ENCODE measurements at places on chromosomes 4 and X. TPM values are rescaled to one million over a fixed set of nuclear protein-coding genes. Genes with fewer than 3 reads are reported as not detected.

H2BW2 gene
- total RNA-seq = not detected

CCNQ gene
- total RNA-seq = 19.7 TPM

HS6ST2 gene
- total RNA-seq = not detected

EFHC2 gene
- total RNA-seq = 0.64 TPM

CFAP47 gene
- total RNA-seq = not detected

BGN gene
- total RNA-seq = not detected

PDZD4 gene
- 0.80 TPM for total RNA-seq

GDI1 gene
- 138 TPM for total RNA-seq

TMPRSS11D gene
- total RNA-seq = not detected

SH2D1A gene
- 45.8 TPM for total RNA-seq

NEUROG2 gene
- not detected for total RNA-seq

SAP30 gene
- total RNA-seq = 16.4 TPM

HTRA3 gene
- not detected for total RNA-seq

STS gene
- total RNA-seq = 1.1 TPM

GRCh38 chr4:37595875-37596680, 90.1 kb downstream of the RELL1 start:
- no peak for DNase-seq

GRCh38 chr4:6529021-6529420, 46.0 kb upstream of the MAN2B2 start:
- DNase-seq = no peak

DNA sequence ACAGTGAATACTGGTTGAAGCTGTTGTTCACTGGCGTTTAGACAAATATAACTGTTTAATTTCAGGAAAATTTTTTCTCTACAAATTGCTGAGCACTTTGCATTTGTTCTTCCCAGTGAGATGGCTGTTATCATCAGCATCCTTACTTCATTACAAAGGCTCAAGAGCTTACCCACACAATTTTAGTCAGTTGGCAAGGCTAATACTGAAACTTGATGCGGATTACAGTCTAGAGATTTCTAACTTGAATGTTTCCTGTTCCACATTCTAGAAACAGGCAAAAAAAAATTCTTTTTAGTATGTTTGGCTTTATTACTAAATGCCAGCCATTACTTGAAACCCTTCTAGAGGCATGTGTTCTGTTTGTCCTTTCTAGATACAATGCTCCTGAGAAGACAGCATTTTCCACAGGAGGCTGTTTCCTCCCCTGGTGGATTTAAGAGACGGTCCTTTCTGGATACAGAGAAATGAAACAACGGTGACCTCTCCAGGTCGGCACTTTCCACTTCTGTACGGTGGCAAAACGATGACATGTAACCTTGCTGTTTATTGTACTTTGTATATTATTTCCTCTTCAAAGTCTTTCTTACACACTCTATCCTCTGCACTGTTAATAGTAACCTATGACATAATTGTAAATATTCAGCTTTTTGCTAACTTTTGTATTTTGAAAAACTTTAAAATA, 80.9 kb downstream of the RFC1 start:
- DNase-seq = no peak

DNA sequence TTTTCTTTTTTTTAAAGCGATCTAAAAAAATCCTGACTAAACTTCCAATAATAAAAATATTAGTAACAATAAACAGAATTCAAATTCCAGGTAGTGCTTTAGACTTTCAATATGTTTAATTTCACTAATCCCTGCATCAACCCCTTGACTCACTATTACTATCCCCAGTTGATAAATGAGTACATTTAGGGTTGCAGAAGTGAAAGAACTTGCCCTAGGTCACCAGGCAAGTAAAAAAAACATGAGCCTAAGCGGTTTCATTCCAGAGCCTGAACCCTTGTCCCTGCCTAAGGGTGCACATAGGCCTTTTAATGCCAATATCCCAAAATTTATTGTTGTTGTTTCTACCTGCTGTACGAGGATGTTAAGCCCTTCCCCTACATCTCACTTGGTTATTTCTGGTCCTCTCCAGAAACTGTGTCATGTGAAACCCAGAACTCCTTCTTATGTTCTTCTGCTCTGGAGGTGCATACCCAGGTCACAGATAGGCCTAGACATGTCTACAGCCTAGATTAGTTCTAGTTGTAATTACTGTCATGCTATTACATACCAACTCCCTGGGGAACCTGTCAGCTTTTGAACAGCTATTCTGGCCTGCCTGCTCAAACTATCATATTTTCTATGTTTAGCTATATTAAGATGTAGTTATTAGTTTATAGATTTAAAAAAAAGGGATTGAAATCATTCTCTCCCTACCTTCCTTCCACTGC, 244.5 kb upstream of the PITX2 start:
- no peak for DNase-seq

DNA sequence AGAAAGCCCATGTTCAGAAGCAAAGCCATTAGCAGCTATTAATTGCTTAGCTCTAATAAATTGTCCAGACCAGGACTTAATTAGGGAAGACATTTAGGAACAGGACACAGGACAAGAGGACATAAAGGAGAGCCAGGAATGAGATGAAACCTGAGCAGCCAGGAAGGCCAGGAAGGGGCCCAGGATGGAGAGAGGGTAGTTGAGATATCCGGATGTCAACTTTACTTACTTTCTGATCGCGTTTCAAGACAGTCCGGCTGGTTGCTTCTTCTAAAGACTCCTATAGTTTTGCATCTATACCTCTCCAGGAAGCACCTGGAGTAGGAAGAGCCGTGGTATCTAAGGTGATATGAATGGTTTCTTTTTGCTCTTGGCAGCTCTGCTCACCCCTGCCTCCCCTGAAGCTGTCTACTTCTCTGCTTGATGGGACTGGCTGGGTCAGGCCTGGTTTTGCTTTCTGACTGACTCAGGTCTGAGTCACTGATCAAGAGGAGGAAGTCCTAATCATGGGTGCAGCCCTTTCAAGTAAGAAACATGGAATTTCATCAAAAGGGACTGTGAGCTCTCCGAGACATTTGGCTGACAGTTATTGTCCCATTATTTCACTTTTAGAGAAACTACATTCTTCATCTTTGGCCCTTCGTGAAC, 733.3 kb downstream of the RPA4 start:
- DNase-seq = no peak

DNA sequence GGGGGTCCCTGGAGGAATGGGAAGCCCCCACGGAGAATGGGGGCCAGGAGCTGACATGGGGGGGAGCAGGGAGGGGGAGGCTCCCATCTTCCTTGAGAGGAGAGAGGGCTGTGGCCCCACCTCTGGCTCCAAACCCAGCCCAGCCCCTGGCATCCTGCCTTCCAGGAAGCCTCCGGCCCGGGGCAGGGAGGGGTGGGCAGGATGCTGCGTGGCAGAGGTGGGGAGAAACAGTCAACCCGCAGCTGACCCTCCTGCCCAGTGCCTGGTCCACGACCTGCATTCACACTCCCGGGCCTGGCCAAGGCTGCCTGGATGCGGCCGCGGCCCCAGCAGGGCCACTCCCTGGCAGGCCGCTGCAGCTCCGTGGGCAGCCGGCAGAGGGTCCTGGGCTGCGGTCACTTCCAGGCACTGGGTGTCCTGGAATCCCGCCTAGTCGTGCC, 39.0 kb downstream of the CPLX1 start:
- DNase-seq = peak; percentile 52

DNA sequence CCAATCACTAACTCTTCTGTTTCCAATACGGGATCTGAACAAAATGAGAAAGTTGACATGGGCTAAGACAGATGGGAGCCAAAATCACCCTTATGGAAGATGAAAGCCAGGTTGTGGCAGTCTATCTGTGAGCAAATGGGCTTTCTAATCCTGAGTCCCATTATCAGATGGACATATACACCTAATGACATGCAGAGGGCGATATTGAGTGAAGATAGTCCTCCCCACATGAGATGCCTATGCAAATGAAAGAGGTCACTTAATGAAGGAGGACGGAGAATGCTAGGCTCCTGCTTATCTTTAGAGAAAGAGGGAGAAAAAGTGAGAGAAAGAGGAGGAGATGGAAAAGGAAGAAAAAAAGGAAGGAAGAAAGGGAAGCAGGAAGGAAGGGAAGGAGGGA, 547.5 kb downstream of the NLGN4X start:
- no peak for DNase-seq

DNA sequence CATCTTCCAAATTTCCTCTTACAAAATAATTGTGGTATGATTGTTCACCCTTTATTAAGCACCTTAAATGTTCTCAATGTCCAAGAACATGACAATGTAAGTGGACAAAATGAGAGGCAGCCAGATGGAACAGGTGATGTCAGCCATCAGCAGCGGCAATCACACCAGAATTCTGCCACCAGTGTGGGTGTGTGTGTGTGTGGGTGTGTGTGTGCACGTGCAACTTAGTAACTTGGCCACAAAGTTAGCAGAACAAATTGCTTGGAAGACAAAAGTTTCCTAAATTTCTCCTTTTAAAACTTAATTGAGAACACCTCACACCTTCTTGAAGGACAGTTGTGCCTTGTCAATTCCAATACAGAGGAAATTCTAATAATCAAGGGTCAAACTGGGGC, 18.7 kb downstream of the LNX1 start:
- no peak for DNase-seq

- no peak for DNase-seq
These were observed 14.6 kb upstream of the SPRY1 start for GRCh38 chr4:123381996-123382395.

DNA sequence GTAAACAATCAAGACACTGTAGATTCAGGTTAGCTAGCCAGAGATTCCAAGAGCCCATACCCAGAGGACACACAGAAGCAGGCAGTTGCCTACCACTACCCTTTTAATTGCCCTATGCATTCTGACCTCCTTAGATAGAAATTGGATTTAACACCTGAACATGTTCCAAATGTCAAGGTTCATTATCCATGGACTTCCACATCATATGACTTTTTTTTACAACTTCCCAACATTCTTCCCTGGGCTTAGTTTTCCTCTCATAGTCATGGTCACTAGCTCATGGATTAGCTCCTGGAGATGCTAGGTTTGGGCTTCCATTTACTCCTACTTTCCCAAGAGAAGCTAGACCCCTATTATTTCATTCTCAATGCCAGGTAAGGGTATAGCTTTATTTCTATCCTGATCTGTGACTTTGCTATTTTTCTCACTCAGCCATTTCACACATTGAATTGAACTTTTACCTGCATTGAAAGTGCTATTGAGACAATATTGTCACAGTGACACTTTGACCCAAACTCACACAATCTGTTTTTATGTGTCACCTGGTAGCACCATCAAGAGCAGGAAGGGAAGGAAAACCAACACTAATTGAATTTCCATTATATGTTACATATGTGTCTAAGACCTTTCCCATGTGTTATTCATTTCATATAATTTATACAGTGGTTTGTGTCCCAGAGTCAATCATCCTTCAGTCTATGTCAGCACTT, 44.0 kb upstream of the PRKG2 start:
- no peak for DNase-seq

GRCh38 chr4:146112389-146112788, 63.1 kb upstream of the LSM6 start:
- DNase-seq = no peak

GRCh38 chrX:148878371-148878770, 378.0 kb downstream of the AFF2 start:
- DNase-seq = no peak

GRCh38 chrX:356385-357034, 30.2 kb downstream of the PPP2R3B start:
- DNase-seq = no peak

DNA sequence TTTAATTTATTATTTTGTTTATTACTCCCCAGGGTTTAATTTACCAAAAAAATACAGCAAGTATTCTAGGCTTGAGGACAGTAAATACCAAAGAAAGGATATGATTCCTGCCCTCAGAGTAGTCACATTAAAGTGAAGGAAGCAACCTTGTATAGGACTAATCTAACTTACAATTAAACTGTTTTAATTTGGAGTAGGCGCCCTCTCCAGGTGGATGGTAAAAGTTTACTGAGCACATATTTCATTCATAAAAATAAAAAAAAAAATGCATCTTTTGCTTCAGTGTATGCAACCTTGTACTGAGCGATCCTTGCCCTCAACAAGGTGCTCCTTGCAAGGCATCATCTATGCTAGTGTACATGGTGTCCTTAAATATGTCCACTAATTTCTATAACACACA, 72.0 kb upstream of the MAGEB16 start:
- no peak for DNase-seq
